ENCODE measurements at places on chromosomes 3 and 15. TPM values are rescaled to one million over a fixed set of nuclear protein-coding genes. Genes with fewer than 3 reads are reported as not detected.

- no peak for DNase-seq
Measured at GRCh38 chr3:5384557-5385236, 197.2 kb downstream of the EDEM1 start.

GRCh38 chr3:87727783-87728182 is 331.0 kb downstream of the CGGBP1 start:
- no peak for DNase-seq

GRCh38 chr3:172131746-172132145 is 92.4 kb downstream of the FNDC3B start:
- no peak for DNase-seq

- DNase-seq = no peak
Measured at GRCh38 chr15:52866698-52867097, 76.6 kb upstream of the ONECUT1 start.

- DNase-seq = no peak
Measured at GRCh38 chr15:29695489-29696167, 126.6 kb downstream of the TJP1 start.

The CASR gene
- 0.08 TPM for total RNA-seq

DNA sequence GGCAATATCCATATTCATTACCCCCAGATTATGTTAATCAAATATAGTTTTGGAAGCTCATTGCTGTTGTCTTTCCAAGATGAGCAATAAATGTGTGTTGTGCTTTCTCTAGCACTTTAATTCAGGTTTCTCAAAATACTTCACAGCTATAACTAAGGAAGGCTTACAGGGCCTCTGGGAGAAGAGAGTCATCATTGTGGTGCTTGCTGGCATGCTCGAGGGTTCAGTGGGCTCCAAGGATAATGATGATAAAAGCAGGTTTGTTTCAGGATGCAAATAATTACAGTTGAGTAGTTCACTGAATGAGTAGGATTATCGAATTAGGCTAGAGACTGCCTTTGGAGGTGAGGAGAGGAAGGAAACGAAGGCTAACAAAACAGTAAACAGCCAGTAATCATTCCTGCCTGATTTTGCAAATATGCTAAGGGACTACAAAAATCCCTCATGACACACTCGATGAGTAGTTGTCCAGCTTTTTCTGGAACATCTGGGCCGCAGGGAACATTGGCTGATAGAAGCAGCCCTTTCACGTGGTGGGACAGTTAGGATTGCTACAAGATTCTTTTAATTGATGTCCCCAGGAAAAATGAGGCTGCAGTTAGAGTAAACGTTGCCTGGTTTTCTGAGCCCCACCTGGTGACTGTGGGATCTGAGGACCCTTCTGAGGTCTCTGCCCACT is 54.1 kb downstream of the SLC7A14 start:
- no peak for DNase-seq

GRCh38 chr15:57284535-57284934 is 91.8 kb upstream of the CGNL1 start:
- DNase-seq = no peak

The LARP6 gene
- 19.1 TPM for total RNA-seq

GRCh38 chr3:124147429-124147828 is 155.5 kb upstream of the ROPN1 start:
- DNase-seq = no peak

Data from ureter (tissue), 1 donor.